ENCODE measurements at places on chromosomes 6 and 20.

DNA sequence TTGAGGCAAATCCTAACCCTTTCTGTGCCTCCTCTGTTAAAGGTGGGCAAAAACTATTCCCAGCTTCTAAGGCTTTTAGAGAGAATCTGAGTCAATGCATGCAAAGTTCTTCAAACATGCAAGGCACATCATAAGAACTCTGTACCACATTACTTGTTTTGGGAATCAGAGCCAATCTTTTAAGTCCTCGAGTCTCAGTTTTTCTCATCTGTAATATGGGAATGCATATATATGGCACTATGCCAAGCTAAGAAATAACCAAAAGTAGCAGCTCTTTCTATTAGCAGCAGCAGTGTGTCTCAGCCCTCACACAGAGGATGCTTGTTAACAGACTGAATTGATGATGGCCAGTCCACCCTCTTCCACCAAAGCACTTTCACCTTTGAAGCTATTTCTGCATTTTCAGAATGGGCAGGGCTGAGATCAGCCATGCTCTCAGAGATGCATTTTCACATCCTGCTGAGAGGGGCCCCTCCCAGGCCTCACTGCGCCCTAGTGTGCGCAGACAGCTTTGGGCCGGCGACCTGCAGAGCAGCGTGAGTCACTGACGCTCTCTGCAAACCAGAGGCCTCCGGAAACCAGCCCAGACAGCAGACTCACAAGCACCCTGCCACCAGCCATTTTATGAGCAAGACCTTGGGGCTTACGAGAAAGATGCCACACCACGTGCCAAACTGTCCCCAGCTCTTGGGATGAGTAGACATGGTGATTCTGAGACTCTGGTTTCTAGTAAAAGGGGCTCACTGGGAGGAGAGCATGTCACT lies 138.0 kb downstream of the NFATC2 start:
- DNase-seq, result no peak

DNA sequence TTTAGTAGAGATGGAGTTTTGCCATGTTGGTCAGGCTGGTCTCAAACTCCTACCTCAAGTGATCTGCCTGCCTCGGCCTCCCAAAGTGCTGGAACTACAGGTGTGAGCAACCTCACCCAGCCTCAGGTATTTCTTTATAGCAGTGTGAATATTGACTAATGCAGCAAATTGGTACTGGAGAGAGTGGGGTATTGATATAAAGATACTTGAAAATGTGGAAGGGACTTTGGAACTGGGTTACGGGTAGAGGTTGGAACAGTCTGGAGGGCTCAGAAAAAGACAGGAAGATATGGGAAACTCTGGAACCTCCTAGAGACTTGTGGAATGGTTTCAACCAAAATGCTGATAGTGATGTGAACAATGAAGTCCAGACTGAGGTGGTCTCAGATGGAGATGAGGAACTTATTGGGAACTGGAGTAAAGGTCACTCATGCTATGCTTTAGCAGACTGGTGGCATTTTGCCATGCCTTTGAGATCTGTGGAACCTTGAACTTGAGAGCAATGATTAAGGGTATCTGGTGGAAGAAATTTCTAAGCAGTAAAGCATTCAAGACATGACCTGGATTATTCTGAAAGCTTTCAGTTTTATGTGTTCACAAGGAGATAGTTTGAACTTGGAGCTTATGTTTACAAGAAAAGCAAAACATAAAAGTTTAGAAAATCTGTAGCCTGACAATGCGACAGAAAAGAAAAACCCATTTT lies 127.2 kb downstream of the DTNBP1 start:
- DNase-seq, result no peak

- DNase-seq, result no peak
Observed at GRCh38 chr20:61940976-61941720, 124.5 kb downstream of the TAF4 start.

- peak; percentile 56 for DNase-seq
Observed at GRCh38 chr6:16206595-16207037, 31.8 kb upstream of the GMPR start.
